NCI-H510A (cell line): ENCODE measurements at places on chromosomes 4 and X.

DNA sequence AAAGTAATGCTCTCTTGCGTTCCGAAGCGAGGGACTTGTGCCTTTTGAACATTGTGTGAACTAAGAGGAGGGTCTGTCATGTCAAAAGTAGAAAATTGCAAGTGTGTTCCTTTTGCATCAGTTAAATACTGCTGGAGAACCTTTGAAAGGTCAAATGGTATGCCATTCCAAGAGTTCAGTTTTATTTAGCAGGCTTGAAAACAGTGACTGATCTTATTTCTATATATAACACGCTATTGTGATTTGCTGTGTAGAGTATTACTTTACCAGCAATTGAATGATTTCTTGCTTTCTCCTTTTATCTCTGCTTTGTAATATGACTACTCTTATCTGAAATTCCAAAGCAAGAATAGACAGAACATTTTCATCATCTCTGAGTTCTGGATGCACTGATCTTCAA, at the start of gene TECRL:
TECRL (minus strand) TSS at position 151 of the 400 bp plus-strand sequence; CDS start at position 52, 99 bp downstream.
- DNase-seq: no peak

GRCh38 chrX:149286940-149287349, 218.2 kb downstream of the IDS start:
- no peak for DNase-seq

DNA sequence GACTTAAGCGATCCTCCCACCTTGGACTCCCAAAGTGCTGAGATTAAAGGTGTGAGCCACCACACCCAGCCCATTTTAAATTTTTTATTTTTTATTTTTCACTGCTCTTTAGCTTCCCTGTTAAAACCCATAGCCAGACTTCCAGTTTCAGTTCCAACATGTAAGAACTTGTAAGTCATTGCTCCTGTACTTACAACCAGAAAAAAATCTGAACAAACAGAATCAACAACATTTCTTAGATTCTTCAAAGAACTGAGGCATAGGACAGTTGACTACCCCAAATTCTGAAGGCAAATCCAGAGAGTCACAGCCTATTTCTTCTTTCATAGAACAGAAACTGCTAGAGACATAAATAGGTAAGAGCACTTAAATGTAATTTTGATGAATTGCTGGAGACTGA, 8.1 kb downstream of the GPRASP3 start:
- no peak for DNase-seq

DNA sequence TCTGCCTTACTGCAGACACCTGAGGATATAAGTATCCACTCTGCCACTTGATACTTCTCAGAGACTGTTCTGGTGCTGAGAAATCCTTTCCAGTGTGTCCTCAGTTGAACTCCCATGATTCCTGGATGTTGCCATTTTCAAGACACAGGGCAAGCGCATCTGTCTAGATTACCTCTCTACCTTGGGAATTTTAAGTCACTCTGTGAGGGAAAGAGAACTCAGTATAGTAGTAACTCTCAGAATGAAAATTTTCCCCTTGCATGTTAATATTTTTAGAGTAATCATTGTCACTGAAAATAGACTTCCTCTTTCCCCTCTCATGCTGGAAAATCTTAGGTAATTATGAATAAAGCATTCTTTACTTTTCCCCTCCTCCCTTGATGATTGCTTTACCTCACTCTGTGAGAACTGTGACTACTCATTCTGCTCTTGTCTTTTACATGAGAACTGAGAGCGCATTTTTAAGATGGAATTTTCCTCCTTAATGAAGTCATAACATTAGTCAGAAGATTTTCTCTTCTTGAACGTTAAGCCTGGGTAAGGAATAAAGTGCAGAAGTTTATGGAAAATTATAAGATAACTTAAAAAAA, 45.0 kb downstream of the TET2 start:
- no peak for DNase-seq
